CD4-positive, CD25-positive, alpha-beta regulatory T cell (primary cell): ENCODE measurements at places on chromosomes 5 and 9. TPM values are rescaled to one million over a fixed set of nuclear protein-coding genes. Genes with fewer than 3 reads are reported as not detected.

GRCh38 chr5:138370537-138370936 lies 18.1 kb downstream of the KDM3B start:
- peaks cover 20% of the 10 kb centered on the region for H3K4me1 ChIP-seq
- DNase-seq, result no peak
- no peak overlapping the region for H3K4me3 ChIP-seq
- no peak overlapping the region for H3K27ac ChIP-seq

DNA sequence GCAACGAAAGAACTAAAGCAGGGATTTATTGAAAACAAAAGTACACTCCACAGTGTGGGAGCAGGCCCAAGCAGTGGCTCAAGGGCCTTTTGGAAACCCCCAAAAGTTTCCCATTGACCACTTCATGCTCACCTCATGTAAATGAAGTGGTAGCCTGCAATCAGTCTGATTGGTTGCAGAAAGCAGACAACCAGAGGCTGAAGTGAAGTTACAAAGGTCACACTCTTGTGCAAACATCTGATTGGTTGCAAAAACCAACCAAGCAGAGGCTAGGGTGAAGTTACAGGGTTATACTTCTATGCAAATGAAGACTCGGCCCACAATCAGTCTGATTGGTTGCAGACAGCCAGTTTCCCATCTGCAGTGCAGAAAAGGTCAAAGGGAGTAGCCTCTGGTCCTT lies 258.0 kb downstream of the YTHDC2 start:
- no peaks in the 10 kb centered on the region for H3K4me1 ChIP-seq
- no peak overlapping the region for H3K4me3 ChIP-seq
- no peaks in the 10 kb centered on the region for H3K36me3 ChIP-seq

- H3K27me3 ChIP-seq, result no peaks in the 10 kb centered on the region
- no peak overlapping the region for H3K27ac ChIP-seq
- DNase-seq, result no peak
- no peaks in the 10 kb centered on the region for H3K4me1 ChIP-seq
Observed at GRCh38 chr9:94993160-94993820, 266.8 kb downstream of the AOPEP start.

- H3K4me1 ChIP-seq, result no peaks in the 10 kb centered on the region
- H3K36me3 ChIP-seq, result no peaks in the 10 kb centered on the region
- no peak overlapping the region for H3K4me3 ChIP-seq
- H3K27ac ChIP-seq, result no peak overlapping the region
Observed at GRCh38 chr5:73253047-73253660, 80.2 kb downstream of the TMEM174 start.

GRCh38 chr5:170338291-170338690 lies 40.7 kb upstream of the LCP2 start:
- peak overlapping the region; percentile 18 for H3K27ac ChIP-seq
- H3K4me1 ChIP-seq, result peaks cover 58% of the 10 kb centered on the region
- DNase-seq, result no peak
- H3K27me3 ChIP-seq, result no peaks in the 10 kb centered on the region

DNA sequence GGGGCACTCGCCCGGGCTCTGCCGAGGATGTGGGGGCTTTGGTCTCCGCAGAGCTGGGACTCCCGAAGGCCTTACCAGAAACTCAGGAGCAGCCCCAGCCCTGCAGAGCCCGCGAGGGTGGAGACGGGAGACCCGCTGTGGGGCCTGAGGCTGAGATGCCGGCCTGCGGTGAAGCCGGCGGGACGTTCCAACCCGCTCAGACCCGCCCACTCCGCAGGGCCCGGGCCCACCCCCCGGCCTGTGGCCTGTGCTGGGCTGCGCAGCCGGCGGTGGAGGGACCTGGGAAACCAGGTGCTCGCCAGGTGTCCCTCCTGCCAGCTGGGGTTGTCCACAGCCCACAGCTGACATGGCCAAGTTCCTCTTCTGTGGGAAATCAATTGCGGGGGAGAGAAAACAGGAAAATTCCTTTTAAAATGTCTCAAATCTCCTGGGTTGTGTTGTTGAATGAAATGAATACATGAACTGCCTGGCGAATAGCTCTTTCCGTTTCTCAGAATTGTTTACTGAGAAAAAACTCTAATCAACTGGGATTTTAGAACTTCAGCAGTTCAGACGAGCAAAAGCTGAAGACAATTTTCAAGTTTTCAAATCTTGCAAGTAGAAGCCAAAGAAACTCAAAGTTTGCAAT lies 49.0 kb upstream of the IRX4 start:
- no peaks in the 10 kb centered on the region for H3K4me1 ChIP-seq
- H3K4me3 ChIP-seq, result no peak overlapping the region
- H3K36me3 ChIP-seq, result no peaks in the 10 kb centered on the region
- DNase-seq, result no peak
- peaks cover 24% of the 10 kb centered on the region for H3K27me3 ChIP-seq

GRCh38 chr9:132793606-132794580 lies 84.2 kb downstream of the AK8 start:
- H3K4me3 ChIP-seq, result no peak overlapping the region
- H3K4me1 ChIP-seq, result no peaks in the 10 kb centered on the region
- no peak overlapping the region for H3K27ac ChIP-seq
- no peaks in the 10 kb centered on the region for H3K27me3 ChIP-seq

DNA sequence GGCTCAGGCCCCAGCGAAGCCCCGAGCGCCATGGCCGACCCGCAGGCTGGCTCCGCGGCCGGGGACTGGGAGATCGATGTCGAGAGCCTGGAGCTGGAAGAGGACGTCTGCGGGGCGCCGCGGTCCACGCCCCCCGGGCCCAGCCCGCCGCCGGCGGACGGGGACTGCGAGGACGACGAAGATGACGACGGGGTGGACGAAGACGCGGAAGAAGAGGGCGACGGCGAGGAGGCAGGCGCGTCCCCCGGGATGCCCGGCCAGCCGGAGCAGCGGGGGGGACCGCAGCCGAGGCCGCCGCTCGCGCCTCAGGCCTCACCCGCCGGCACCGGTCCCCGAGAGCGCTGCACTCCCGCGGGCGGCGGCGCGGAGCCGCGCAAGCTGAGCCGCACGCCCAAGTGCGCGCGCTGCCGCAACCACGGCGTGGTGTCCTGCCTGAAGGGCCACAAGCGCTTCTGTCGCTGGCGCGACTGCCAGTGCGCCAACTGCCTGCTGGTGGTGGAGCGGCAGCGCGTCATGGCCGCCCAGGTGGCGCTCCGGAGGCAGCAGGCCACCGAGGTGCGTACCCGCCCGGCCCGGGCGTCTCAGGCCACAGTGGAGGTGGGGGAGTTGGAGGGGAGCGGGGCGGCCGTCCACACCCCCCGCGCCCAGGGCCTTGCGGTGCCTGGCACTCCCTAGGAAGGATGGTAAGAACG lies 1.6 kb downstream of the DMRT2 start:
- peaks cover 65% of the 10 kb centered on the region for H3K27me3 ChIP-seq
- no peaks in the 10 kb centered on the region for H3K36me3 ChIP-seq
- peak; percentile 51 for DNase-seq
- H3K4me3 ChIP-seq, result no peak overlapping the region
- H3K27ac ChIP-seq, result no peak overlapping the region
- peaks cover 45% of the 10 kb centered on the region for H3K4me1 ChIP-seq

GRCh38 chr9:77935974-77936373 lies 95.6 kb downstream of the GNAQ start:
- DNase-seq, result no peak
- no peak overlapping the region for H3K27ac ChIP-seq
- no peaks in the 10 kb centered on the region for H3K4me1 ChIP-seq
- H3K4me3 ChIP-seq, result no peak overlapping the region
- H3K27me3 ChIP-seq, result no peaks in the 10 kb centered on the region
- H3K36me3 ChIP-seq, result peaks cover 6% of the 10 kb centered on the region

DNA sequence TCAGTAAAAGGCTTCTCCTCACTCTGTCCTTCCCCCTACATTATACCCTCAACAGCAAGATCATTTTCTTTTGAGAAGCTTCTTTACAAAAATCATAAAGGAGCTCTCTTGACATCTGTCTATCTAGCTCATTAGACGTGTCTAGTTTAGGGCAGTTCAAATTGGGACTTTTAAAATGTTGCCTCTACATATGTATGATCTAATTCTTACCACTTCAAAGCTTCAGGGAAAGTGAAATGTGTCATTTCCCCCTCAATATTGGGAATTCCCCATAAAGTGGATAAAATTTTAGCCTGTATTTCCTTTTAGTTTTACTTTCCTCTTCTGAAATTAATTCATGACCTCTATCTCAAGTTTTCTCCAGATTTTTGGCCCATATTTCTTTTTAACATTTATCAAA lies 323.7 kb downstream of the ARRDC3 start:
- peaks cover 1% of the 10 kb centered on the region for H3K27me3 ChIP-seq
- DNase-seq, result no peak
- no peaks in the 10 kb centered on the region for H3K36me3 ChIP-seq
- H3K4me1 ChIP-seq, result no peaks in the 10 kb centered on the region
- no peak overlapping the region for H3K27ac ChIP-seq

DNA sequence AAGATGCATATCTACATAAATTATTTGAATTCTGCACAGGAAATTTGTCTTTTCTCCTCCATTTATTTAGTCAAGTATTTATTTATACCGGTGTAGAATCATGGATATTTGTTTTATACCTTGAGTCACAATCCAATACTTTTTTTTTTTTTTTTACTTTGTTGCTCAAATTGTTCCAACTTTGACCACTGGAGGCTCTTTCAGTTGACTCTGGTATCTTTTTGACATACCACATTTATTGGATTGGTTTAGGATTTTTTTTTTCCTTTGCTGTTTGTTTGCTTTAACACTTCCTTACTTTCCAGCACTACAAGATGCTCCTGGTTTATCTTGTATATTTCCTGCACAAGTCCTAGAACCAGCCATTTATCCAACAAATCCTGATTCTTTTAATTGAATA lies 543.1 kb upstream of the RIOK2 start:
- no peak overlapping the region for H3K27ac ChIP-seq
- no peak for DNase-seq
- no peak overlapping the region for H3K4me3 ChIP-seq
- H3K36me3 ChIP-seq, result no peaks in the 10 kb centered on the region
- no peaks in the 10 kb centered on the region for H3K4me1 ChIP-seq

DNA sequence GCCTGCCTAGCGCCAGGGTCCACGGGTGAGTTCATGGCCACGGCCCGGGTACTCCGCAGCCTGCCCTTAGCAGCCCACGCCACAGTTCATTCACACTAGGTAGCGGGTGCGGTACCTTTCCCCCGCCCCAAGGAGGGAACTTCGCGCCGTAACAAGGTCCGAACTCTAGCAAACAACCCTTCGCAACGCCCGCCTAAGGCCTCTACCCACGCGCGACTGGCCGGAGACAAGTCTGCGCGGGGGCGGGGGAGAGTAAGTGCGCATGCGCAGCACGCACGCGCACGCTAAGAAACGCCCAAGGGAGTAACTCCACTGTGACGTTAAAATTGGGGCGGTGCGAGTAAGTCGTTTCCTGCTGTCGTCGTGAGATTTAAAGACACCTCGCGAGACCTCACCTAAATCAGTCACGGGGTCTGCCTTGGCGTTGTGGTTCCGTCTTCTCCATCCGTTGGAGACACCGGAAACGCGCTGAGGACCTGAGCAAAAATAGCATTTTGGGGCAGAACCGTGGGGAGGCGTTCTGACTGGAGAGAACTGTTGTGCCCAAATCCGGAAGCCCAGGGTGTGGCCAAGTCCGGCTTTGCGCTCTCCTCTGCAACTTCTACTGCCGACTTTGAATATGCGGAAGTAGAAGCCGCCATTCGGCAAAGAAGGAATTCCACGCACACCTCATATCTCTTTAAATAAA lies at the start of gene RAPGEF6:
Gene RAPGEF6 (minus strand): TSS at position 234 of the 688 bp plus-strand sequence. CDS start 199 bp downstream, at position 35.
- no peaks in the 10 kb centered on the region for H3K36me3 ChIP-seq
- peak within 1 kb of the TSS; percentile 96 for H3K4me3 ChIP-seq
- peak within 1 kb of the TSS; percentile 99 for H3K27ac ChIP-seq
- peak; percentile 100 for DNase-seq
- H3K27me3 ChIP-seq, result no peaks in the 10 kb centered on the region
- H3K4me1 ChIP-seq, result peaks cover 67% of the 10 kb centered on the region

GRCh38 chr9:116154976-116155697 lies 1.5 kb downstream of the PAPPA start:
- H3K4me1 ChIP-seq, result no peaks in the 10 kb centered on the region
- no peaks in the 10 kb centered on the region for H3K36me3 ChIP-seq
- no peak overlapping the region for H3K27ac ChIP-seq
- H3K27me3 ChIP-seq, result peaks cover 34% of the 10 kb centered on the region

- H3K4me3 ChIP-seq, result peak overlapping the region; percentile 46
- no peak overlapping the region for H3K27ac ChIP-seq
- H3K36me3 ChIP-seq, result no peaks in the 10 kb centered on the region
Observed at GRCh38 chr5:111337133-111337532, 112.9 kb downstream of the CAMK4 start.

DNA sequence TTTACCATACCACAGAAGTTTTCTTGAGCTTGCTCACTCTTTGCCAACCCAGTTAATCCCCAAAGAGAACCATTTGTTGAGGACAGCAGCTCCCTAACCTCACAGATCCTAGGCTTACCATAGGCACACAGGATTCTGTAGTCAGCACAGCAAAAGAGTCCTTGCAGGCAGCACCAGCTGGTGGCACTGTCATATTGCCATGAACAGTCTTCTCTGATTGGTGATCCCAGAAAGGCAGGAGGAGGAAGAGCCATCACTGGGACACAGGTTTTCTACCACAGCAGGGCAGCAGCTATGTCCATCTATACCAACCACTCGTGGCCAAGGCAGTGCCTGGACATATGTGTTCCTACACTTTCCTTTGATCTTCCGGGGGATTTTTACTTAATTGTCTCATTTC lies 297.1 kb upstream of the CD180 start:
- H3K27me3 ChIP-seq, result no peaks in the 10 kb centered on the region
- H3K4me3 ChIP-seq, result no peak overlapping the region
- no peaks in the 10 kb centered on the region for H3K36me3 ChIP-seq
- peak; percentile 6 for DNase-seq
- no peaks in the 10 kb centered on the region for H3K4me1 ChIP-seq

- DNase-seq, result no peak
- no peak overlapping the region for H3K4me3 ChIP-seq
- no peaks in the 10 kb centered on the region for H3K27me3 ChIP-seq
- no peaks in the 10 kb centered on the region for H3K36me3 ChIP-seq
Observed at GRCh38 chr5:106020894-106021293, 1649.8 kb downstream of the EFNA5 start.

GRCh38 chr9:129489838-129490582 lies 130.9 kb downstream of the C9orf50 start:
- H3K4me3 ChIP-seq, result peak overlapping the region; percentile 82
- peaks cover 46% of the 10 kb centered on the region for H3K4me1 ChIP-seq
- peak overlapping the region; percentile 92 for H3K27ac ChIP-seq
- peak; percentile 49 for DNase-seq
- no peaks in the 10 kb centered on the region for H3K36me3 ChIP-seq
- H3K27me3 ChIP-seq, result no peaks in the 10 kb centered on the region

The CCNO gene
- polyA plus RNA-seq, result not detected

The ANKHD1 gene
- polyA plus RNA-seq, result 60.2 TPM

The MRPL36 gene
- 127 TPM for polyA plus RNA-seq

The NR5A1 gene
- polyA plus RNA-seq, result not detected

The CDH9 gene
- not detected for polyA plus RNA-seq

The BAAT gene
- polyA plus RNA-seq, result 0.09 TPM

The EQTN gene
- not detected for polyA plus RNA-seq

The PHF24 gene
- polyA plus RNA-seq, result not detected

The ABITRAM gene
- polyA plus RNA-seq, result 12.7 TPM

The MAMDC2 gene
- polyA plus RNA-seq, result not detected

The SEMA6A gene
- 0.70 TPM for polyA plus RNA-seq

The AOPEP gene
- polyA plus RNA-seq, result 5.2 TPM
